ENCODE measurements at places on chromosomes 3 and 15.

DNA sequence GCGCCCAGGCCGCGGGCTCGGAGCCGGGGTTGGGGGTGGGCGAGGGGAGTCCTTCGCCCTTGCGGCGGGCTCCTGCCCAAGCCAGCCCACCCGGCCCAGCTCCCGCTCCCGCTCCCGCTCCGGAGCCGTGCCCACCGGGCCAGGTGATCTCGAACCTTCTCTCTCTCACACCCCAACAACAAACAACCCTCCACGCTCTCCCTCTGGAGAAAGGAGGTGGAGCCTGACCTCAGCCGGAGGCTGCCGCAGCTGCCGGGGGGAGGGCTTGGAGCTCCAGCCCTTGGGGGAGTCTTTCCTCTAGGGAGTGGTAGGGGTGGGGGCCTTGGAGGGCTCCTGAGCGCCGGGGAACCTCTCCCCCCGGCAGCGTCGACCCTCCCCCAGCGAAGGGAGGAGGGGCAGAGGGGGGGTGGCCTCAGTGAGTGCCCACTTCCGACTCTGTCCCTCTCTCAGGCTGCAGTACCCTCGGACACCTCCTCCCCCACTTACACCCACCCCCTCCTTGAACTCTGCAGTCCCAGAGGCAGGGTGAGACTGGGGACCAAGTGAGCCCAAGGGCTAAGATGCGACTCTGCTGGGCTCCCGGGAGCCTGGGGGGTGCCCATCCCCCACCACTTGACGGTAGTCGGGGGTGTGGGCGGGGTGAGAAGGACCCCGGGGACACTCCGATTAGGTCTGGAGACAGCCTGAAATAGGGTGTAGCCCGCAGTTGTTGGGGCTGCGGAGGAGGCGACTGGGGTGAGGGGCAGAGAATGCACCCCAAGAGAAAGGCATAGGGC, 4.4 kb upstream of the BAHD1 start:
- DNase-seq = peak; percentile 59

- DNase-seq = peak; percentile 77
Measured at GRCh38 chr15:91855684-91856489, 2.4 kb downstream of the SLCO3A1 start.

GRCh38 chr3:185976100-185976499, 38.3 kb upstream of the TRA2B start:
- DNase-seq = no peak

GRCh38 chr3:172209333-172210321, 170.2 kb downstream of the FNDC3B start:
- peak; percentile 33 for DNase-seq

GRCh38 chr3:22779737-22780136, 423.4 kb upstream of the UBE2E2 start:
- no peak for DNase-seq

DNA sequence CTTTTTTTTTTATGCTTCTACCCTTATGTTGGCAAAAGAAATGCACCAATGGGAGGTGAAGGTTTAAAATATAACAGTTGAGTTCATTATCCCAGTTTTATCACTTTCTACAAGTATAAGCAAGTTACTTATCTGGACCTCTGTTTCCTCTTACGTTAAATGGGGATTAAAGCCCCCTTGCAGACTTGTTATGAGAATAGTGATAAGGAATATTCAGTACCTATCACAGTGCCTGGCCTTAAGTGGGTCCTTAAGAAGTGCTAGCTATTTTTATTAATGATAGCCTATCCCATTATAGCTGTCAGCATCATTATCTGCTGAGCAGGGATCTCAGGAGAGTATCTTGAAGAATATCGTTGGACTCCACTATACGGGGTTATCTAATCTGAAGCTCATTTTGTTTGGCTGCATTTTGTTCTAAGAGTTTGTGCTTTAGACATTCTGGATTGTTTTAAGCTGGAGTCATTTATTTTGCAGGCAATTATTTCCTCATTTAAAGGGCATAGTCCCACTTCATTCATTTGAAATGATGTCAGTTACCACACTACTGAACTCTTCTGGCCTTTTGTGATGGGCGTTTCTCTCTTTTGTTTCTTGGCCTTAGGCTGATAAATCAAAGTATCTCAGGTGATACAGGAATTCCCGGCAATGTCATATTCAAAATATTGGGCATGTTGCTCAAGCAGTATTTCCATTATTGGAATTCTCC, 28.8 kb downstream of the RAB8B start:
- DNase-seq = no peak

- DNase-seq = no peak
Measured at GRCh38 chr3:40019376-40019775, 210.0 kb downstream of the MYRIP start.

DNA sequence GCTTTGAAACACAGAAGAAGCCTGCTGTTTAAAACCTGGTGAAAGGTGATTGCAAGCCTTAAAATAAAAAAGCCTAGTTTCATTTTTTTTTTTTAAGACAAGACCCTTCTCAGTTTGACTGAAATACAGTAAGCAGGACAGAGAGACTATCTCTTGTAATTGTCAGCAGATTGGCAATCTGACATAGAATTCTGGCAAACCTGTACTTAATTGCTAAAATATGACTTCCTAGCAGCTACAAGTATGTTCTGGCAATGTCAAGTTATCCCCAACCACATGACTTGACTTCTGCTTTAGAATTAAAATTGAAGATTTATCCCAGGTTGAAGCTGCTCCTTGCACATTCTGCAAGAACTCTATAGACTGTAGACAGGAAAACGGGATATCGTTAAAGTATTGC, 232.8 kb upstream of the NR2F2 start:
- DNase-seq = no peak

- DNase-seq = no peak
Measured at GRCh38 chr15:97745481-97746071, 214.9 kb upstream of the ARRDC4 start.

DNA sequence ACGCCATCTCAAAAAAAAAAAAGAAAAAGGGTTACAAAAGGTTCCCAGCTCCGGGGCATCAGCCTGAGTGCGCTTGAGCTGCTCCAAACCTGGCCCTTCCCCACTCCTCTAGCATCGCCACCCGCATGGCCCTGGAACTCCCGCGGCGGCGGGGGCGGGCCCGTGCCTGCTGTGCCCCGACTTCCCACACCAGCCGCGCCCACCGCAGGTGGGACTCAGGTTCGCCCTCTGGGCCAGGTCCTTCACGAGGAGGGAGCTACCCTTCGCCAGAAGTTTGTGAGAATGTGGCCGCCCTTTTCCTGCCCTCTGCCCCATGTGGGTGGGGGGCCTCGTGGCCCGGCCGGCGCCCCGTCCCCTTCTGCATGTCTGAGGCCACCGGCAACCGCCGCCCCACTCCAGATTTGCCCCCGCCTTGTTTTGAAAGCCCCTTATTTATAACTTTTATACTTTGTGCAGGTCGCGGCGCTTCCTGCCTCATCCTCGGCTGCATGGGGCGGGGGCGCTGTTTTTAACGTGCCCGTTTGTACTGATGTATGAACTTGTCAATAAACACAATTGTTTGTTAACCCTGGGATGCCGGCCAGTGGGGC, 507 bp upstream of the JMJD7 start:
- peak; percentile 59 for DNase-seq

DNA sequence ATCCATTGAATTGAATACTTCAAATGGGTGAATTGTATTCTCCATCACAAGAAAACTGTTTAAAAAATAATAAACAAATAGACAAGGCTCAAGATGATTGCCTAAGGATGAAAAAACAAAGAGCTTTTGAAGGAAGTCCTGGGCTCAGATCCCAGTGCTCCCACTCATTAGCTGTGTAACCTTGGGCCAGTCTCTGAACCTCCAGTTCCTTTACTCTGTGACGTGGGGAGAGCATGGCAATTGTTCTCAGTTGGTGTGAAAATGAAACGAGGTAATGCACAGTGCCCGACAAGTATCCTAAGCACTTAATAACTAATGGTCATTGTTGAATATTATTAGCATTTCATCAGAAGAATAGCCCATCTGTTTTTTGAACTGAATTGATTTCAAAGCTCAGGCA, 40.7 kb downstream of the TNIK start:
- DNase-seq = no peak

DNA sequence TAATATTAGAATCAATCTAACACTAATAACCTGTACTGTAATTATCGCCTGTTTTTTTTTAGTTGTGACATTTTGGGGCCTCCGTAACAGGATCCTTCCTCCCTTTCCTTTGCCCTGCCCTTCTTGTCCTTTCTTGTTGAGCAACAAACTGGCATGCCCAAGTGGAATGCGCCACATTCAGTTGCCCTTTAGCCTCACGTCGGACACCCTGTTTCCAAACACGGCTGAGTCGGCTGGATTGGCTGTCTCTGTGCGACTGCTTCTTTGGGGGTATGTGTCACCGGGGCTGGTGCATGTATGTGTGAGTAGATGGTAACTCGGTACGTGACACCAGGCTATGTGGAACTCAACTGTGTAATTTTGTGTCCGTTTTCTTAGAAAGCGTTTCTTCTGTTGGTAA, 24.1 kb downstream of the TRAK1 start:
- no peak for DNase-seq

GRCh38 chr3:71119171-71119570, 464.4 kb downstream of the FOXP1 start:
- DNase-seq = no peak

DNA sequence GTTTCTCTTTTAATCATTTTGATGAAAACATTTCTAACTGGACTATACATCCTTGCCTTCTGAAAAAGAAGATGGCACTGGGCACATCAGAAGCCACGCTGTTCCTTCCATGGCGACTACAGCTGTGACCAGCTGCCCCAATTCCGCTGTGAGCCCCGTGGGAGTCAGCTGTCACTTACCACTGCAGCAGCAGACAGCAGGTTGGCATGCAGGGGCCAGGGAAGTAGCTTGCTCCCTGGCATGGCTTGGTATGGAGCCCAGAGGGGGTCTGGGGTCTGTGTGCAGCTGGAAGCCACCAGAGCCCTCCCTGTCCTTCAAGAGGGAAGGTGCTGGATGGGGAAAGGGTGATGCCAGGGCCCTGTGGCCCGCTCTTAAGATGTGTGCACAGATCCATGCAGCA, 4.5 kb upstream of the ZXDC start:
- no peak for DNase-seq

DNA sequence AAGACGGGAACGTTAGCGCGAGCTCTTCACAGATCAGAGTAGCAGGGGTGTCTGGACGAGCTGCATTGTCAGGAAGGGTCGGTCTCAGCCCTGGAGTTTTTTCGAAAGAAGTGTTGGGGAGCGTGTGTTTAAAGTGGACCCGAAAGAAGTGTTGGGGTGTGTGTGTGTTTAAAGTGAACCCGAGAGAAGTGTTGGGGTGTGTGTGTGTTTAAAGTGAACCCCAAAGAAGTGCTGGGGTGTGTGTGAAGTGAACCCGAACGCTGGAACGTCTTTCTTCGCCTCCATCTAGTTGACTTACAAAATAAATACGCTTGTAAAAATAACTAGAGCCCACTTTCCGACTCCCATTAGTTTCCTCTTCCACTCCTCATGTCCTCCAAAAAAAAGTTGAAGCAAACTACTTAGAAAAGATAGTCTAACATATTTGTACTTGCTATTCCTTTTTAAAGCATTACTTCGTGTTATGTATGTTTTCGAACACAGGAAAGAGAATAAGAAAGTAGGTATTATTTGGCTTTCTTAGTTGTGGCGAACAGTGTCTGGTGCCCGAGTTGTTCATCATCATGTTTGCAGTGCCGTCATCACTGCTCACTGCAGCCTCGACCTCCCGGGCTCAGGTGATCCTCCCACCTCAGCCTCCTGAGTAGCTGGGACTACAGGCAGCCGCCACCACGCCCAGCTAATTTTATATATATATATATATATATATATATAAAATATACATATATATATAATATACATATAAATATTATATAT, 1.0 kb downstream of the LRCH3 start:
- no peak for DNase-seq

GRCh38 chr3:119700269-119700919, 2.4 kb upstream of the CFAP91 start:
- no peak for DNase-seq

DNA sequence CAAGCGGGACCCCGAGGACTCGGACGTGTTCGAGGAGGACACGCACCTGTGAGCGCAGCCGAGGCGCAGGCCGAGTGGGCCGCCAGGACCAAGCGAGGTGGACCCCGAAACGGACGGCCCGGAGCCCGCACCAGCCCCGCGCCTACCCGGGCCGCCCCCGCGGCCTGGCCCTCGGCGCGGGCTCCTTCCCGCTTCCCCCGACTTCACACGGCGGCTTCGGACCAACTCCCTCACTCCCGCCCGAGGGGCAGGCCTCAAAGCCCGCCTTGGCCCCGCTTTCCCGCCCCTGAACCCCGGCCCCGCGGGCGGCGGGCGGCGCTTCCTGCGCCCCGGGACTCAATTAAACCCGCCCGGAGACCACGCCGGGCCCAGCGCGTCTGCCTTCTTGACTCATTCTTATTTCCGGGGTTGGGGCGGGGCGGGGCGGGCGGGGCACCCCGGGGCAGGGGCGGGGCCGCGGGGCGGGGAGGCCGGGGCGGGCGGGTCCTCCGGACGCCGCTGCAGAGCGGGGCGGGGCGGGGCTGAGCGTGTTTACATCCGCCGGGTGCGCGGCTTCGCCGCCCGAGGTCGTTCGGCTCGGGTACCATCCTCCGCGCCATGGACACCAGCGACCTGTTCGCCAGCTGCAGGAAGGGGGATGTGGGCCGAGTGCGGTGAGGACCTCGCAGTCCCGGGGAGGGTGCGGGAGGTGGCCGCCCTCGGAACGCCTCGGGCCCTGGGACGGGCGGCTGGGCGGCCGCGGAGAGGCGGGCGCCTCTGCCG, at the start of gene ABTB1:
ABTB1 (plus strand) TSS at position 524 of the 762 bp plus-strand sequence; CDS start at position 598, 74 bp downstream.
- DNase-seq = peak; percentile 92

GRCh38 chr15:52503788-52504496, 24.7 kb downstream of the MYO5A start:
- no peak for DNase-seq

DNA sequence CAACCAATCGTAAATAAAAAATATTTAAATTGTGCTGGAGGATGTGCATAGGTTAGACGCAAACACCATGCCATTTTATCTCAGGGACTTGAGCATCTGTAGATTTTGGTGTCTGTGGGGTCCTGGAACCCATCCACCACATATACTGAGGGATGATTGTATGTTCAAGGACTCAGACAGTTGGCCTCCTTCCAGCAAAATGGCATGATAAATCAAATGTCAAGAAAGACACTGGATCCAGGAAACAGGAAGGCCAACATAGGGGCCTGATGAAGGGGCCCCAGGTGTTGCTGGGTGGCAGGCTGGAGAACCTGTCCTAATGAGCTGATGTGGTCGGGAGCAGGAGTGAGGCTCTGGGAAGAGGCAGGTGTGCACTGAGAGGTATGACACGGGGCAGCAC, 289.5 kb downstream of the GABRG3 start:
- no peak for DNase-seq

- DNase-seq = peak; percentile 81
Measured at GRCh38 chr3:58535531-58536500, 1.2 kb downstream of the ACOX2 start.

DNA sequence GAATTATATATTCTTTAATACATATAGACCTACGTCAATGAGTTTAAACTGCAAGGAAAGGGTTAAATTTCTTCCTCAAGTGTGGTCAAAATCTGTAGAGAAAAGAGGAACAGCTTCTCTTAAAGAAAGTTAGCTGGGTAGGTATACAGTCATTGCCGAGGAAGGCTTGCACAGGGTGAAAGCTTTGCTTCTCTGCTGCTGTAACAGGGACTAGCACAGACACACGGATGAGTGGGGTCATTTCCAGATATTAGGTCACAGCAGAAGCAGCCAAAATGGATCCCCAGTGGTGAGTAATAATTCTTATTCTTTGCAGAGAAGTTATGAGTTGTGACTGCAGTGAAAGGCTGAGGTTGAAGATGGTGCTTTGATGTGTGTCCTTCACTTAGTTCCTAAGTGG, at the start of gene CD86:
CD86 (plus strand) TSS at position 148 of the 400 bp plus-strand sequence; CDS start at position 276, 128 bp downstream.
- no peak for DNase-seq

All from mucosa of descending colon (tissue), 3 donors.